Activated B cell treated with CpG ODN at 0.5 μM for 24 hours (primary cell): ENCODE measurements at places on chromosomes 5 and 9. TPM values are rescaled to one million over a fixed set of nuclear protein-coding genes. Genes with fewer than 3 reads are reported as not detected.

The HTR4 gene
- total RNA-seq: not detected in 2 replicates

The SLC38A9 gene
- total RNA-seq: 26.6 and 29.9 TPM in 2 replicates

The SKP1 gene
- total RNA-seq: 193 and 211 TPM in 2 replicates

DNA sequence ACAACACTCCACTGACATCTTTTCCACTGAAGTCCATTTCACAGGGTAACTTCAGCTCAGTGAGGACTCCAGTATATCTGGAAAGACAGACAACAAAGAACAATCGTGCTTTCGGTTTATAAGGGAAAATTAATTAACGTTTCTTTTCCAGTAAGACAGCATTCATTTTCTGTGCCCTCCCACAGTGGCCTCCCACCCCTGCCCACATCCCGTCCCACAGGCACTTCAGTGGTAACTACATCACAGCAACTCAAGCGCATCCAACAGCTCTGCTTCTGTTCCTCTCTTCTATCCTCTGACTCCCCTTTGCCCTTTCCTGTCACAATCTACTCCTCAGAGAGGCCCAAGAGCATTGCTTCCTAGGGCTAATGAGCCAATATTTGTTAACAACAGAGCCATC, 40.3 kb downstream of the GLDC start:
- H3K27me3 ChIP-seq: no peaks in the 10 kb centered on the region
- H3K4me1 ChIP-seq: peaks cover 15% of the 10 kb centered on the region

DNA sequence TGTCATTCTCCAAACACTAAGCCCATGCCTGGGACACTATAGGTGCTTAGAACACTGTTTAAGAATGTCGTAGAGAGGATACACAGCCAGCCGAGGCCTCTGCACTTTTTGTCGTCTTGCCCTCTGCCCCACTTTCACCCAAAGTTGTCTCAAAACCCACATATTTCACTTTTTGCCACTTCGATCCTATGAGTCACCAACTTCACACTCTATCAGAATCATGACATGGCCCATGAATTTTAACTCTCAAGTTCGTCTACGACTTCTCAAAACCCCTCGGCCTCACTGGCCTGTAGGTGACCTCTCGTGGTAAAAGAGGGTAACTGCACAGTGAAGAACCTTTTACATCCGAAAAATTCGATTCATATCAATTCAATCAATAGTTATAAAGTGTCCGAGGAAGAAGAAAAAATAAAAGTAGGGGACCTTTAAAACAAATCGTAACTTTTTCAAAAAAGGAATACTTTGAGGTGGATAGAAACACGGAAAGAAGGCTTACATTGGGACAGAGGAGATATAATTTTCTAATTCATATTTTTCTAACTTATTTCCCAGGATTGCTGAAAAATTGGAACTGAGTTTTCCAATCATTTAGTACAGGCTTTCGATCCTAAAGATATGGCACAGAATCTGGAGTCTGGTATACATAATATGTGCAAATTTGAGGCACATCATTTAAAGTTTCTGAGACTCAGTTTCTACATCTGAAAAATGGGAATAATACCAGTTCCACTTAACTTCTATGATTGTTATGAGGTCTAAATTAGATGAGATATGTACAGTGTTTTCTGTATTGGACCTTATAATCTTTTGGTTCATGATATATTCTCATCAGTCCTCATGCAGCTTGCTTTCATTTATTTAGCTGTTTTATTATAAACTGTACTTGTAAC, 122.6 kb downstream of the APBA1 start:
- H3K4me1 ChIP-seq: no peaks in the 10 kb centered on the region
- DNase-seq: no peak
- no peak overlapping the region for H3K4me3 ChIP-seq
- no peaks in the 10 kb centered on the region for H3K36me3 ChIP-seq

GRCh38 chr5:68839019-68839552, 254.7 kb upstream of the SLC30A5 start:
- no peak for DNase-seq
- no peak overlapping the region for H3K27ac ChIP-seq
- H3K4me3 ChIP-seq: no peak overlapping the region
- no peaks in the 10 kb centered on the region for H3K4me1 ChIP-seq
- H3K27me3 ChIP-seq: peaks cover 5% of the 10 kb centered on the region

GRCh38 chr9:91843623-91844148, 106.3 kb downstream of the ROR2 start:
- no peak overlapping the region for H3K4me3 ChIP-seq
- peaks cover 26% of the 10 kb centered on the region for H3K4me1 ChIP-seq
- peaks cover 26% of the 10 kb centered on the region for H3K27me3 ChIP-seq
- no peak overlapping the region for H3K27ac ChIP-seq
- no peaks in the 10 kb centered on the region for H3K36me3 ChIP-seq

DNA sequence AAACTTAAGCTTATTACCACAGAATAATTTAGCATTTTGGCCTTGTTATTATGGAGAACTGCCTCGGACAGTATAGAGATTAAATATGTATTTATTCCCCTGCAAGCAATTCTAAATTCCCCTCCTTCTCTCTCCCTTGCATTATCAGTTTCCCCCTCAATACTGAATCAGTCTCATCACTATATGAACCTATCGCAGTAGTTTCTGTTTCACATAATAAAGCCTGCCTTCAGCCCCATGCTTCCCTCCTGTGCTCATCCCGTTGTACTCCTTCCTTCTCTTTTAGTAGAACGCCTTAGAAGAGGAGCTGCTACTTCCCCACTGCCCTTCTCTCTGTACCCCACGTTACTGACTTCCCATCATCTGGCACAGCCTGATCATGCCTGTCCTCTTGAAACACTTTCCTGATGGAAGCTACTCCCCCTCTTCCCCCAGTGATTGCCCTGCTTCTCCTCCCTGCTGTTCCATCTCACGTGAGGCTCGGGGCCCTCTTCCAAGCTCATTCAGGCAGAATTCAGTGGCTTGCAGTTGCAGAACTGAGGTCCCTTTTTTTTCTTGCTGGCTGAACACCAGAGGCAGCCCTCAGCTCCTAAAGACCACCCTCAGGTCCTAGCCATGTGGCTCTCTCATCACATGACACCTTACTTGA, 93.4 kb downstream of the PPIC start:
- H3K27me3 ChIP-seq: no peaks in the 10 kb centered on the region
- no peaks in the 10 kb centered on the region for H3K36me3 ChIP-seq
- H3K4me3 ChIP-seq: no peak overlapping the region
- no peak for DNase-seq

- H3K27ac ChIP-seq: peak overlapping the region; percentile 62
- peak overlapping the region; percentile 5 for H3K4me3 ChIP-seq
- no peak for DNase-seq
- no peaks in the 10 kb centered on the region for H3K27me3 ChIP-seq
- H3K4me1 ChIP-seq: peaks cover 25% of the 10 kb centered on the region
- peaks cover 45% of the 10 kb centered on the region for H3K36me3 ChIP-seq
Measured at GRCh38 chr5:113022661-113023060, 46.1 kb downstream of the DCP2 start.

GRCh38 chr9:69554945-69555344, 117.2 kb downstream of the APBA1 start:
- H3K4me3 ChIP-seq: no peak overlapping the region
- H3K27ac ChIP-seq: no peak overlapping the region

- H3K4me3 ChIP-seq: no peak overlapping the region
- no peaks in the 10 kb centered on the region for H3K27me3 ChIP-seq
Measured at GRCh38 chr5:6361101-6361500, 17.2 kb downstream of the MED10 start.

GRCh38 chr9:92512622-92513021, 23.2 kb downstream of the ECM2 start:
- no peak overlapping the region for H3K27ac ChIP-seq
- no peaks in the 10 kb centered on the region for H3K36me3 ChIP-seq
- peaks cover 7% of the 10 kb centered on the region for H3K4me1 ChIP-seq

- no peak overlapping the region for H3K27ac ChIP-seq
- H3K4me1 ChIP-seq: peaks cover 27% of the 10 kb centered on the region
- DNase-seq: no peak
- peaks cover 57% of the 10 kb centered on the region for H3K27me3 ChIP-seq
Measured at GRCh38 chr5:135038813-135039270, 4.8 kb upstream of the PITX1 start.

DNA sequence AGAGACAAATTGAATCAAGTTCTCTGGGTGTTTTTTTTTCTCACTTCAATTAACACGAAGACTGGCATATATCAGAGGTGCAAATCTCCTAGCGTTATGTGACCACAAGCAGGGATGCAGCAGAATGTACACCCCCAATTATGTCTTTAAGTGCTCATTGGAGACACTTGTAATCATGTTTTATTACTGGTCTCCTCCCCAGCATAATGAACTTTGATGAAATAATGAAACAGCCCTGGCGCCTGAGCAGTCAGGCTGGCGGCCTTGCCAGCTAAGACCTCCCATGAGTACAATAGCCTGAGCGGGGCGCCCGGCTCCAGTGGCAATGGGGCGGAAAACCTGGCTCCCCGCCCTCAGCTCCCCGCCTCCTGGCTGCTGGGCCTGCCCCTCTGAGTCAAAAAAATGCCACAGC, 209.4 kb upstream of the MSX2 start:
- H3K4me3 ChIP-seq: no peak overlapping the region
- no peak overlapping the region for H3K27ac ChIP-seq
- H3K27me3 ChIP-seq: no peaks in the 10 kb centered on the region
- no peaks in the 10 kb centered on the region for H3K4me1 ChIP-seq
